ENCODE measurements at places on chromosomes 1 and 21.
A peak's percentile ranks its signal among the peaks of the same experiment; 100 is the strongest.

GRCh38 chr1:6959491-6959890, 174.2 kb downstream of the CAMTA1 start:
- no peak for DNase-seq

DNA sequence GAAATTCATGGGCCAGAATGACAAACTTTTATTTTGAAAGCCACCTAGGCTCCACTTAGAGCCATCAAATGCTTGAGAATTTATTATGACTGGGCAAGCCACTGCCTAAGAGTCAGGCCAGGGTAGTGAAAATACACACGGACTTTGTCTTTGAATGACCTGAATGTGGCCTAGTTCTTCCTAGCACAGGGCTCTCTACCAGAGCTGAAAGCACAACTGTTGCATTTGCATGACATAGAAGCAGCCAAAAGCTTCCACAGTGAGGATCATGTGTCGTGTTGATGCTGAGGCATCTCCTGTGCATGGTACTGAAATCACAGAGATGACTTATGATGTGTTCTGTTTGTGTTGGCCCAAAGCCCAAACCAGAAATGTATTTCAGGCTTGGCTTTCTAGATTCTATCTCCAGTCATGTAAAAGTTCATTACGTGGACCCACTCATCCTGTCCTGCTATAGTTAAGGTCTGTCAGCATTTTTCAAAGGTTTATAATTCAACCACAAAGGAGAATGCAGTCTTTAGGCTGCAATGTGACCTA, 164.0 kb upstream of the UBE2U start:
- DNase-seq = no peak

DNA sequence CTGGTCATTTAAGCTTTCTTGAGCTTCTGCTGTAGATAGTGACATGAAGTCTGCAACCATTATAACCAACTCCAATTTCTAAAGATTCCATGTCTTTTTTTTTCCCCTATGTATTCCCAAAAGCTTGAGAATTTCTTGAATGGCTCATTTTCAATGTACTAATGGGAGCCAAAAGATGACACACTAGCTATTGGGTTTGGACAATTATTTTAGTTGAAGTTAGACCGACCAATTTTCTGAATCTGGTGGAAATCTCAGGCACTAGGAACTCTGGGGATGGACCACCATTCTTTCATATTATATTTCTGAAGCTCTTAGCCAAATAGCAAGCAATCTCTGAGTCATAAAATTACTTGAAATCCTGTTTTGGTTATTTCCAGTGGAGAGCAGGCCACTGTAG, 617.4 kb upstream of the ADAMTS5 start:
- no peak for DNase-seq

DNA sequence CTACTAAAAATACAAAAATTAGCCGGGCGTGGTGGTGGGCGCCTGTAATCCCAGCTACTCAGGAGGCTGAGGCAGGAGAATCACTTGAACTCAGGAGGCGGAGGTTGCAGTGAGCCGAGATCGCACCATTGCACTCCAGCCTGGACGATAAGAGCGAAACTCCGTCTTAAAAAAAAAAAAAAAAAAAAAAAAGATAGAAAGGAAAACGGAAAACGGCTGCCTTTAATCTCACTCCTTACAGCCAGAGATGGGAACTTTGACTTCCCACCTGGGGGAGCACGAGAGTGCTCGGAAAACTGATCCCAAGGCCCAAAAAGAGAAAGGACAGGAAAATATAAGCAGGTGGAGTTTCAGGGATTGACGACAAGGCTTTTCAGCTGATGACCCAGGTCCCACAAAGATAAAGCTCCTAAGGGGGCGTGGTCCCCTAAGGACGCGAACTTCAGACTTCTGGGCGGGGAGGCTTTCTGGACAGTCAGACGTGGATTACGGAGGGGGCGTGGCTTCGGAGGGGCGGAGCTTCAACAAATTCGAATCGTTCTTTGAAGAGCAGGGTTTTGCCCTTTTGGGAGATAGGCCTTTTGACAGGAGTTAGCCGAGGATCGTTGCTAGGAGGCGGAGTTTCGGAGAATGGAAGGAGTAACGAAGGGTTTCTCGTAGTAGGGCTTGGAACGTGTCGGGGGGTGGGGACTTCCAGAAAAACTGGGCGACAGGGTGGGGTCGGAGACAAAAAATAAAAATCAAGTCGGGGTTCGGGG, 958 bp upstream of the CKS1B start:
- DNase-seq = peak; percentile 89

DNA sequence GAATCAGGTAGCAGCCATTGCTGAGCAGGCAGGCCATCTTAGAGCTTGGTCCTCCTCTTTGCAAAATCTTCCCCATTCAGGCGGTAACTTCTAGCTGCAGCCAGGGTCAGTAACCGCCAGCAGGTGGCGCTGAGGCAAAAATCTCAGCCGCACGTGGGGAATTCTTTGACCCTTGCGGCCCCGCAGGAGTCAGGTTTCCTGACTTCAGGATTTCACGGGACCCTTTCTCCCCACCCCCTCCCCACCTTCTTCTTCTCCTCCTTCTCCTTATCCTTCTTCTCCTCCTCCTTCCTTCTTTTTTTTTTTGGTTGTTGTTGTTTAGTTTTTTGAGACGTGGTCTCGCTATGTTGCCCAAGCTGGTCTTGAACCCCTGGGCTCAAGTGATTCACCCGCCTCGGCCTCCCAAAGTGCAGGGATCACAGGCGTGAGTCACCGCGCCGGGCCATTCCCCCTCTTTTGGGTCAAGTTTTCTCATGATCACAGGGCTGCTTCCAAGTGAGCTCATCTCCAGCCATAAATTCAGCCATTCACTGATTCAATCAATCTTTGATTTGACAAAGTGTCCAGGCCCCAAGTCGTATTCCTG, 33.4 kb upstream of the TENT5B start:
- DNase-seq = peak; percentile 74

DNA sequence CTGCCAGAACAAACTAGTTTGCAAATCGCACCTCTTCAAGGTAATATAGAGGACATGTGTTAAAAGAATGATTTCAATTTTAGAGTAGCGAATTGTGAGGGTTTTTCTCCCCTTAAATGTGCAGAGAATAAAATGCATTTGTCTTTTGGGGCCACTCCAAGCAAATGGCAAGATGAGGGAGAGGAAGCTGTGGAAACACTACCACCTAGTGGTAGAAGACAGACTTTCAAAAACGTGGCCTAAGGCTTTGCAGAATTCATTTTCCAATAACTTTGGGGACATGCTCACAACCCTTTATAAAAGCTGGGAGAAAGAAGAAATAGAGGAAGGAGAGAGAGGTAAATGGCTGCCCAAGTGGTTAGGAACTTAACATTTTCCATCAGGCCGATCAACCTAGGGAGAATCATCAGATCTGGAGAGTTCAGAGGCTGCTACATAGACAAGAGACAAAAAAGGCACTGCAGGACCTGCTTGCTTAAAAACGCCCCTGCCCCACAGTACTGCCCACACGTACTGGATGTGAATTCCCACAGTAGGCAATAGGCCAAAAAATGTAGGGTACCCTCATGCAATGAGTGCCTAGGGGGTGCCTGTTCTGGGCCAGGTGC, 15.7 kb upstream of the RCAN1 start:
- no peak for DNase-seq

DNA sequence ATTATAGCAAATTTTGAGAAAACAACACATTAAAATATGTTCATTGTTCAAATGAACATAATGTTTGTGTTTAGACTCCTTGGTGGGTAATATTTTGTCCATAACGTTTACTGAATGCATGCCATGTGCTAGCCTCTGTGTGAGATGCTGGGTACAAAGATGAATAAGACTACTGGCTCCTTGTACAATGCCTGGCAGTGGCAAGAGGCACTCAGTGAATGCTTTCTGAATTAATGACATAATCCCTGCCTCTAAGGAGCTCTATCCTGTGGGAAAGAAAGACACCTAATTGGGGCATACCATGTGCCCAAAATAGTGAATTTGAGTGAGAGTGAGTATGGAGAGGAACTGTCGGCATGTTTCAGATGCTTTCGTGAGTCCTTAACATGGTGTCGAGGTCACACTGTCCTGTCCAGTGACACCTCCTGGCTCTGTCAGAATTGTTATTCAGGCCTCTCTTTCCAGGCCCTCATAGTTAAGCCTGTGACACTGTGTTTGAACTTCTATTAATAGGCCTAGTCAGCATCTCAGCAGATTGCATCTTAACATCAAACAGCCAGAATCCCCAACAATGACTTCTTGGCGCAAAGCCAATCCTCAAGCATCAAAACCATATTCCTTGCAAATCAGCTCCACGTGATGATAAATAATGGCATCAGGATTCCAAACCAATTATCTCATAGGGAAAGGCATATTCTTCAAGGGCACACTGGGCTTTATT, 32.8 kb upstream of the S1PR1 start:
- DNase-seq = no peak

DNA sequence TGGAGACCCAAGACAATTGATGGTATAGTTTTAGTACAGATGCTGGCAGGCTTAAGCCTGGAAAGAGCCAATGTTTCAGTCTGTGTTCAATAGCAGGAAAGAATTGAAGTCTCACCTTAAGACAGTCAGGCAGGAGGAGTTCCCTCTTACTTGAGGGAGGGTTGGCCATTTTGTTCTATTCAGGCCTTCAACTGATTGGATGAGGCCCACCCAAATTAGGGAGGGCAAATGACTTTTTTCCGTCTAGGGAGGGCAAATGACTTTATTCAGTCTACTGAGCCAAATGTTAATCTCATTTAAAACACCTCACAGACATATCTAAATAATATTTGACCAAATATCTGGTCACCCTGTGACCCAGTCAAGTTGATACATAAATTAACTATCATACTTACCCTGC, 31.4 kb upstream of the ELAVL4 start:
- DNase-seq = no peak

- DNase-seq = no peak
Observed at GRCh38 chr1:45443580-45444446, 47.1 kb downstream of the TESK2 start.

DNA sequence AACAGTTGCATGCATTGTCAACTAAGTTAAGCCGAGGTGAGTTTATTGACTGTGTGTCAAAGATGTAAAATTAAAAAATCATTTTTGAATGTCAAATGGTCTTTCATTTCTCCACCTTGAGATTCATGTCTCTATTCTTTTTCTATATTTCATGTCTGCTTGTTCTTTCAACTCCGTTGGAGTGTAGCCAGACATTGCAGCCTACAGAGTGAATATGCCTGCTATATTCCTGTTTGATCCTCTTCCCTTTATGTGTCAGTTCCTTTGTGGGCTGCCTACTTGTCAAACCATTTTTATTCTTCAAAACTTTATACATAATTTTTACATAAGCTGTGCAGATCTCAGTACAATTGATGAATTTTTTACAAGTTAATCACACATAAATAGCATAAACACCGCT, 1325.8 kb upstream of the PRMT6 start:
- DNase-seq = no peak

DNA sequence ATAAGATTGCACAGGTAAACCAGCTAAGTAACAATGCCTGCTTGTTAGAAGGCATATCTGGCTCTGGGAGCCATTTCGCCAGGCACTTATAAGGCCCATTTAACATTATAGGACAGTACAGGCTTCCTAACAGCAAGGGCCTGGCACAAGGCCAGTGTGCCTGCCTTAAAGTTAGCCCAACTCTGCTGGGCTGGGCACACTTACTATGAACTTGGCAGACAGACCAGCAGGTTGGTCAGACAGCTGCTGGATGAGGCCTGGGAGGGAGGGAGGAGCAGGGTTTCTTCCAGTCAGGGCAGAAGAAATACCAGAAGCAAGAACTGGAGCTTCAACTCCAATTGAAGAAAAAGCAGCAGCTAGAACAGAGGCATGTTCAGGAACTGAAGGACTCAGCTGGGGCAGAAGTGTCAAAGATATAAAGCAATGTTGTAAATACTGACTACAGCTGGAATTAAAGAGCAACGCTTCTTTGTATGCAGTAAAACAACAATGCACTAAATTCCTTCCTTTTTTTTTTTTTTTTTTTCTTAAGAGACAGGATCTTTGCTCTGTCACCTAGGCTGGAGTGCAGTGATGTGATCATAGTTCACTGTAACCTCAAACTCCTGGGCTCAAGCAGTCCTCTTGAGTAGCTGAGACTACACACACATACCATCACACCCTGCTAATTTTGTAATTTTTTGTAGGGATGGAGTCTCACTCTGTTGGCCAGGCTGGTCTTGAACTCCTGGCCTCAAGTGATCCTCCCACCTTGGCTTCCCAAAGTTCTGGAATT, 4.9 kb downstream of the CACHD1 start:
- no peak for DNase-seq

DNA sequence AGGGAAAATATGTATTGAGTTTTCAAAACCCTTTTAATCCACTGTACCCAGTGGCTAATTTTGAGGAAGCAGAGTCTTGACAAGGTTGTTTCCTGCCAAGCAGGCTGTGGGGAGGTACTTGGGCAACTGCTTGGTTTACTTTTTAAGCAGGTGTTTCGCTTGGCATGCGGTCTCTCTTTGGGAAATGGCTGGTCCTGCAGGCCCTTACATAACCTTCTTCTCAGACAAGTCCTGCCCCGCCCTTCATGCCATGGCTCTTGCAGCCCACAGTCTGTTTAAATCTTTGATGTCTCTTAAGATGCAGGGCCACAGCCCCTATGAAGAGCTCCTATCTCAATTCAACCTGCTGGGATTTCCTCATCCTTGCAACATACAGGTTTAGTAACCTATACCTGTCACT, 36.0 kb upstream of the ABCD3 start:
- DNase-seq = no peak

- no peak for DNase-seq
Observed at GRCh38 chr1:239841631-239842030, 250.1 kb upstream of the FMN2 start.

DNA sequence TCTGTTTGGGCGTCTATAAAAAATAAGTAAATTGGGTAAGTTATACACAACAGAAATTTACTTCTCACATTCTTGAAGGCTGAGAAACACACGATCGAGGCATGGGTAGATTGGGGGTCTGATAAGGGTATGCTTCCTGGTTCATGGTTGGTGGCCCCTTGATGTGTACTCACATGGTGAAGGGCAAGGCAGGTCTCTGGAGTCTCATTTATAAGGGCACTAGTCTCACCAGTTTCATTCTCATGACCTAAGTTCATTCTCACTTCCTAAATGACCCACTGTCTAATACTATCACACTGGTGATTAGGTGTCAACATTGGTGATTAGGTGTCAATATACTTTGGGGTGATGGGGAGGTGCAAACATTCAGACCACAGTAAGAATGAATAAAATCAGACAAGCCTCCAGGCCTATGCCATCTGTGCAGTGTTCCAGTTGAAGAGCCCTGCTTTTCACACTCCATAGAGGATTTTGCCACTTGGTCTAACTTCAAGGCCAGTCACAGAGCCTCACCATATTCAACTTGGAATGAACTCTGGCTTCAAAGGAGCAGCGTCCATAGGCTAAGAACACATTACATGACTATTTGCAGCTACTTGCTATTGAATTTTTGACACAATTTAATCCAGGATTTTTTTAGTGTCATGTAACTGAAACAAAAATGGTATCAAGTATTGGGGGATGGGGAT, 2.5 kb upstream of the GBP4 start:
- DNase-seq = no peak

DNA sequence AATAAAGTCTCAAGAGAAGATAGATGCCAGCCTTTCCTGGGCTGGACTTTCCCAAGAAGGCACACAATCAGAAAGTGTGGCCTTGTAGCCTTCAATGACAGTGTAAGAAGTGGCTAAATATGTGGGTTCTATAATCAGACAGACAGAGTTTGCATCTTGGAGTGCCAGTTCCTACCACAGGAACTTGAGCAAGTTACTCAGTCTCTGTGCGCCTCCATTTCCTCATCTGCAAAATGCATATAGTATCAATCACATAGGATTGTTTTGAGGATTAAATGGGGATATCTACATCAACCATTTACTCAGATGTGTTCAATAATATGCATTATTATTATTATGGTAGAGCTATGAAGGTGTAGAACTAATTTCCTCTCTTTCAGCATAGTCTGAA, 176.8 kb upstream of the PTBP2 start:
- no peak for DNase-seq

GRCh38 chr1:165666152-165666825, 32.1 kb downstream of the ALDH9A1 start:
- DNase-seq = no peak

- DNase-seq = no peak
Observed at GRCh38 chr1:223759273-223759672, 46.9 kb downstream of the CAPN2 start.
